Pulmonary artery endothelial cell (primary cell): ENCODE measurements at places on chromosomes 5 and 9.

- no peak for DNase-seq
Measured at GRCh38 chr9:135056541-135056940, 30.9 kb upstream of the OLFM1 start.

- peak; percentile 54 for DNase-seq
Measured at GRCh38 chr5:72559866-72560766, 52.9 kb upstream of the ZNF366 start.

- peak; percentile 39 for DNase-seq
Measured at GRCh38 chr9:4762886-4763541, 22.0 kb upstream of the AK3 start.

DNA sequence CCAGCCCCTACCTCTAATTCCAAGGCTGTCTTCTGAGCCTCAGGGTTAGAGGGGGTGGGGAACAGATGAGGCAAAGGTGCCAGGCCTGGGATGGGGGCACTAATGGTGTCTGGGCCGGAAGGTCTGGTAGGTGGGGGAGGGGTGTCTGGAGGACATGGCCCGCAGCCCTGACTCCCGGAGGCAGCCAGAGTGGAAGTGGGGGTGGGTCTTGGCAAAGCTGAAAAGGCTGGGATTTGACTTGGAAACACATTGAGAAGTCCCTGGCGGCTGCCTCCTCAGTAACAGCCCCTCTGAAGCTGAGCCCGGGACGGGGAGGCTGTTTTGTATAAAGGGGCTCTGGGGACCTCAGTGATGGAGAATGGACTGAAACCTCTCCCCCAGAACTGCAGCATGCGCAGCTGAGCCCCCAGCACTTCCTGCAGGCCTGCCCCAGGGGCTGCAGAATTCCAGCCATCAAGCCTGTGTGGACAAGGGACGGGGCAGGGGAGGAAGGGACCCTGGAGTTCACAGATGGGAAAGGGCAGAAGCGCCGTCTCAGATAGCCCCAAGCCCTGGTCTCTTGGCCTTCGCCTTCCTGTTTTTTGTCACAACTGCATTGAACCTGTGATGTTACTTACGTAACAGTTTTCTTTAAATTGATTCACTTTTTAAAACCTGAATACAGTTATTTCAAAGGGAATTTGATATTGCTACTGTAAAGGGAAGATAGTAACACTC lies 49.3 kb upstream of the SYNPO start:
- DNase-seq: no peak

DNA sequence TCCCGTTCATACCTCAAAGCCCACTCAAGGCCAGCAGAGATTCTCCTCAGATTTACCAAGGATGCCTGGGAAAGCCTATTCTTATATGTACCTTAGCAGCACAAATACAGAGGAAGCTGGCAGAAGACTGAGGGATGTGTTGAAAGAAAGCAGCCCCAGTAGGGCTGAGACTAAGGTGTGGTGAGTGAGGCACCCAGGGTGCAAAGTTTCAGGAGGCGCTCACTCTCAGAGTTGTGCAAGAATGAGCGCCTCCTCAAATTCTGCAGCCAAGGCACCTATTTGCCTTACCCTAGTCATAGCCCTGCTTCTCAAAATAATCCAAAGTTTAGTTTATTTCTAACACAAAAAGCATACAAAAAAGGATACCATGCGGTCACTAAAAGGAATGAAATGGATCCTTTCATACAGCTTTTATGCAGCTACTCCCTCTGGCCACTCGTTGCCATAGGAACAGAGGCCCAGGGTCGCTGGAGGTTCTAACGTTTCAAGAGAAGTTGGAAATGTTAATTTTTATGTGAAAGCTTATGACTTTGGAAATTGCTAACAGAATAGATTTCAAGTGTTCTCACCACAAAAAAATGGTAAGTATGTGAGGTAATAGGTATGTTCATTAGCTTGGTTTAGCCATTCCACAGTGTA lies 79.7 kb upstream of the SMIM23 start:
- no peak for DNase-seq

DNA sequence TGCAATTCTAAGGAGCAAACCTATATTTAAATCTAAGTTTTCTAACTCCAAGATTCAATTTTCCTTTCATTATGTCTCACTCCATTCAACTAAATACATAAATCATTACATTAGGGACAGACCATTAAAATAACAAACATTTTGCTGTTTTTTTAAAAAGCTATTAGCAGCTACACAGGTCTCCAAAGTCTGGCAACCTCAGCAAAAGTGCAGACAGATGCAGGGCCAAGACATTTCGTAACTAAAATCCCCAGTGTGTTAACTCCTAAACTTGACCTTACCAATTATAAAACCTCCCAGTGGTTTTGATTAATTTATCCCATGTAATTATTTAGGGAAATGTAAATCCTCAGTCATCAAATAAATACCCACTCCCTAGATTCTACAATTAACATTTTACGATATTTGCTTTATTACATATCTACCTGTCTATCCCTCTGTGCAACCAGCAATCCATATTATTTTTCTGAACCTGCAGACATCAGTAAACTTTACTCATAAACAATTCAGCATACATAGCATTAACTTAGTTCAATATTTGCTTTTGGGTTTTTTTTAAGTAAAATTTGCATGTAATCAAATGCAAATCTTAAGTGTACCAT lies 64.7 kb downstream of the RGS7BP start:
- no peak for DNase-seq

DNA sequence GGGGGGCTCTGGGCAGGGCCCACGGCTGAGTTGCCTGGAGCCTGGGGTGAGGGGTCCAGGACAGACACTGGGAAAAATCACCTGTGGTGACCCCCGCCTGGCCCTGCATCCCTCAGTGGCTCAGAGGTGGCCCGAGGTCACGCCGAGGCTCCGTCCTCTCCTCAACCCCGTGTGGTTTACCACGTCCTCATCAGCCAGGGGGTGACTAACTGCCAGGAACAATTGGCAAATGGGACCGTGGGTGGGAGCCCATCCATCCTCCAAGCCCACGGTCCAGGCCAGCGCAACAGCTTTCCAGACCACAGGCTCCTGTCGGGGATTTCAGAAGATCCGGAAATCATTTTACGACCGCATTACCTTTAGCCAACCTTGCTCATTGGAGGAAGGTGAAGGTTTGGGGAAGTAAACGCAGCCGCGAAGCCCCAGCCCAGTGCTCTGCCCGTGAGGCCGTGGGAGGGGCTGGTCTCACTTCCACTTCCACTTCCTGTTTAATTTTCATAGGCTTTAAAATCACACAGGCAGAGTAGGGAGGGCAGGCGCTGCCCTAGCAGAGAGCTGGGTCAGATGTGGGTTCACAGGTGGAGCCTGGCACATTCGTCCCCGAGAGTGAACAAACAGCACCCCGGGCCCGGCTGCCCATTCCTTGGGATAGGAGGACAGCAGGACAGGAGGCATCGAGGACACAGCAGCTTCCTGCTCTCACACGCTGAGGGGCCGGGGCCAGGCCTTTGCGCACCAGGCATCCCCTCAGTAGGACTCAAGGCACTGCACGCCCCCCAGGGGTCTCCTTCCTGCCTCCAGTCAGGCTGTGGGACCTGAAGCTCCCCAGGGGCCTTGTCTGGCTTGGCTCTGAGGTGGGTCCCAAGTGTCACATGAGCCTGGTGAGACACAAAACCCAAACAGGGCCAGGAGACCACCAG lies 19.8 kb upstream of the SLC9A3 start:
- DNase-seq: no peak

DNA sequence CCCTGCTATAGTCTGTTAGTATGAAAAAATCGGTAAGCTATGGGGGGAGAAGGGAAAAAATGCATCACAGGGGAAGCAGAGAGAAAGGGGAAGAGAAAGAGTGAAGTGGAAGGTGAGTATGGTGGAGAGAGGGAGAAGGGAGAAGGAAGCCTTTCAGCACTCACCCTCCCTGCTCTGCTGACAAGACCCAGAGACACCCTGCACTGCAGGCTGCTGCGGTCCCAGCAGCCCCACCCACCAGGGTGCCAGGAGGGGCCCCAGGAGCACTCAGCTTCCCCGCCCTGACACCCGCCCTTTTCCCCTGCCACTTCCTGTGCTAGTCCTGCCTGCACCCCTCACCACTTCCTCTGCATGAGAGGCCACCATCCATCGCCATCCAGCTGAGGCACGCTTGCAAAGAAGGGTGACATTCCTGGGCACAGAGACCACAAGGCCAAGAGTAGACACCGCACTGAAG lies 12.7 kb downstream of the STK10 start:
- DNase-seq: no peak

DNA sequence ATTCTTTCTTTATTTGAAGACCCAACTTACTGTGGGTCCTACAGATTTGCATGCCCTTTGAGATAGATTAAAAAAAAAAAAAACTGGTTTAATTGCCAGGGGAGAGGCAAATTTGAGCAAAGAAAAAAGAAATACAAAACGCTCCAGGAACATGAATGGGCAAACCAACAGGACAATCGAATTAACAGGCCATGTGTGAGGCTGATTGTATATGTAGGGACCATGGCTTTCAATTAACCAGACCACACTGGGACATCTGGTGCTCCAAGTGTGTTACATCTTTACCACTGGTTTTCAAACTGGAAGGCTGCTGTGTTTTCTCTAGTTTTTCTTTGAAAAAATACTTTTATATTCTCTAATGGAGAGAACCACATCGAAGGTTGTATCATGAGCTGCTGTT lies 612.1 kb upstream of the SEMA6A start:
- no peak for DNase-seq

DNA sequence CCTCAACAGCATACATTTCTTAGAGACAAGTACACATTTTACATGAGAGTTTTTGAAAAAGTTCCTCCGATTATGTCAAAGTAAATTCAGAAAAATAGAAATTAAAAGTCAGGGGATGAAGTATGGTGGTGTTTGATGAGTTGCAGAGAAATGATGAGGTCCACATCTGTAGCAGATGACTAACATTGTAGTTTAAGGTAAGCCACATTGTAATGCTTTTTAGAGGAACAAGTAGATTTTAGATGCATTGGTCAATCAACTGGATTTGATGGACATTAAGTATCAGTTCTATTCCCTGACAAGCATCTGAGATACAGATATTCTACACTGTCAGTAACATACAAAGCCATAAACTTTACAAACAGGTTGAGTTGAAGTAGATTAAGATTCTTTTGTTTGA lies 402.4 kb upstream of the RORB start:
- DNase-seq: no peak

- no peak for DNase-seq
Measured at GRCh38 chr5:147167529-147167928, 67.3 kb upstream of the STK32A start.

DNA sequence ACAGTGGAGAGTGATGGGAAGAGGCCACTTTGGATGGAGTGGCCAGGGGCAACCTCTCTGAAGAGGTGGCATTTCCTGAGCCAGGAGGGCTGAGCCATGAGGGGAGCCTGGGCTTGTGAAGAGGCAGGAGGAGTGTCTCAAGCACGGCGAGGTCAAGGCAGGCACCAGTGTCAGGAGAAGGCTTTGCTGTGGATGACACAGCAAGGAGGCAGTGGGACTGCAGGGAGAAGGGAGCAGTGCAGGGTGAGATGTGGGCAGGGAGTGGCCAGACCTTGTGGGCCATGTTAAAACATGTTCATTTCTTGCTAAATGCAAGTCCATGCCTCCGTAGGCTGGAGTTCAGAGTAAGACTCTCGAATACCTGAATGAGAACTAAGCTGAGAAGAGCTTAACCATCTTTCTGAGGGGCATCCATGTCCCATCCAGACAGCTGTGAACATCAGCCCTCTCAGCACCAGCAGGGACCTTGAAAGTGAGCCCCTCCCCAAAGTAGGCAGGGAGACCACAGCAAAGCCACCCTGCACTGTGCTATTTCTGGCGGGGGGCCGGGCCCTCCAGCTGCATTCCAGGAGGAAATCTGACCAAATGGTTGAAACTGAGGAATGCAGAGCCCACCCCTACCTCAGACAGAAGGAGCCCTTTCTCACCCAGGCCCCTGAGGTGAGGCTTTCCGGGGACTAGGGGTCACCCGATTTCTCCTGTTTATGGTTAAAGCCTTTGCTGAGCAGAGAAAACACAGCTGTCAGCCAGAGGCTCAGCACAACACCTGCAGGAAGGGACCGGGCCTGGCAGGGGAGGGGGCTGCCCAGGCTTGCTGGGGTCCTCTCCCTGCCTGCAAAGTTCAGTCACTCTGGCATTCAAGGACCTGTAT lies 16.1 kb upstream of the ARSI start:
- DNase-seq: no peak

- DNase-seq: no peak
Measured at GRCh38 chr5:148740079-148740858, 85.9 kb upstream of the HTR4 start.

DNA sequence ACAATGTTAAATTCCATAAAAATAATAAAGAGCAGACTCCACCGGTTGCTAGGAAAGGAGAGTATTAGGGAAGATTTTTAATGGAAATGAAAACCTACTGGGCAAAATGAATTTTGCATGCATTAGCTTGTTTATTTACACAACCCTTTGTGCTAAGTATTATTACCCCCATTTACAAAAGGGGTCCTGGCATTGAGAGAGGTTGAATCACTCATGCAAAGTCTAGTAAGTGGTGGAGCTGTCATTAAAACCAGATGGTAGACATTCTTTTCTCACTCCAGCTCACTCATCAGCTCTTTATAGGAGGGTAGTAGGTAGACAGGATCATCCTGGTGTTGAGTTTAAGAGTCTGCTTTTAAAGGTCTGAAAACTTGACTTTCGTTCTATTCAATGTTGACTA lies 395.1 kb downstream of the PLK2 start:
- no peak for DNase-seq

DNA sequence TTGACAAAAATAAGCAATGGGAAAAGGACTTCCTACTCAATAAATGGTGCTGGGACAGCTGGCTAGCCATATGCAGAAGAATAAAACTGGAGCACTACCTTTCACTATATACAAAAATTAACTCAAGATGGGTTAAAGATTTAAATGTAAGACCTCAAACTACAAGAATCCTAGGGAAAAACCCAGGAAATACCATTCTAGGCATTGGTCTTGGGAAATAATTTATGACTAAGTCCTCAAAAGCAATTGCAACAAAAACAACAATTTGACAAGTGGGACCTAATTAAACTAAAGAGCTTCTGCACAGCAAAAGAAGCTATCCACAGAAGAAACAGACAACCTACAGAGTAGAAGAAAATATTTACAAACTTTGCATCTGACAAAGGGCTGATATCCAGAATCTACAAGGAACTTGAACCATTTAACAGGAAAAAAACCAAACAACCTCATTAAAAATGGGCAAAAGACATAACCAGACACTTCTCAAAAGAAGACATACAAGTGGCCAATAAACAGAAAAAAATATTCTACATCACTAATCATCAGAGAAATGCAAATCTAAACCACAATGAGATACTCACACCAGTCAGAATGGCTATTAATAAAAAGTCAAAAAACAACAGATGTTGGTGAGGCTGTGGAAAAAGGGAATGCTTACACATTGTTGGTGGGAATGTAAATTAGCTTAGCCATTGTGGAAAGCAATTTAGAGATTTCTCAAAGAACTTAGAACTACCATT lies 75.2 kb upstream of the CPEB4 start:
- DNase-seq: no peak

DNA sequence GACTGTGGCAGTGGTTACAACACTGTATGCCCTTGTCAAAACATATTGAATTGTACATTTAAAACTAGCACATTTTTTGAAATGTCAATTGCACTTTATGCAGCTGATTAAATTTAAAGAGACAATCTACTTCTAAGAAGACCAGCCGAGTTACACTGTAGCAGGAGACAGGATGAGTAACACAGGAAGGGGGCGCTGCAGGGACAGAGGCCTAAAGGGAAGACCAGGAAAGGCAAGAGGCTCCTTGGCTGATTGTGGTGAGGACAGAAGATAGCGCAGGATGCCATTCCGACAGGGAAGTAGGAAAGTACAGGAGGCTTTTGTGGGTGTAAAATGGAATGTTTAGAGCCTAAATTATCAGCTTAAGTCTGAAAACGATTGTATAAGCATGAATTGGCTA lies 28.2 kb upstream of the PPP2R2B start:
- no peak for DNase-seq

- no peak for DNase-seq
Measured at GRCh38 chr5:150055326-150056074, 30.9 kb downstream of the CSF1R start.

- no peak for DNase-seq
Measured at GRCh38 chr9:12629067-12629466, 64.1 kb upstream of the TYRP1 start.
